Fibroblast of villous mesenchyme (primary cell): ENCODE measurements at places on chromosomes 3 and 15. TPM values are rescaled to one million over a fixed set of nuclear protein-coding genes. Genes with fewer than 3 reads are reported as not detected.

GRCh38 chr15:62828364-62828763, 214.2 kb upstream of the TPM1 start:
- DNase-seq: peak; percentile 37

GRCh38 chr3:187318819-187319616, 27.5 kb upstream of the MASP1 start:
- peak; percentile 78 for DNase-seq

DNA sequence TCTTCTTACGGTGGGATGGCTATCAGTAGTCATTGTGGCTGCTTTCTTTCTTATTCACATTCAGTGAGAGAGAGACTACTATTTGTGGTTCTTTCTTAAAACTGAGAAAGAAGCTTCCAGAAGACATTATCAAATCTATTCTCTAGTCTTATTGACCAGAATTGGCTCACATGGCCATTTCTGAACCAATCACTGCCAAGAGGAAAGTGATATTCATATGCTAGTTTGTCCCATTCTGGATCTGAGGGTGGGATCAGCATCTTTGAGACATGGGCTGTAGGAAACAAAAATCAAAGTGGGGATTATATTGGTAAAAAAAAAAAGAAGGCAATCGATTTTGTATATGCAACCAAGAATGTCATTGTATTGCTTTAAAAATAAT, 106.4 kb upstream of the RASGRP1 start:
- no peak for DNase-seq

NR2E3 gene
- 0.86 and 0.97 TPM in 2 replicates for total RNA-seq

DNA sequence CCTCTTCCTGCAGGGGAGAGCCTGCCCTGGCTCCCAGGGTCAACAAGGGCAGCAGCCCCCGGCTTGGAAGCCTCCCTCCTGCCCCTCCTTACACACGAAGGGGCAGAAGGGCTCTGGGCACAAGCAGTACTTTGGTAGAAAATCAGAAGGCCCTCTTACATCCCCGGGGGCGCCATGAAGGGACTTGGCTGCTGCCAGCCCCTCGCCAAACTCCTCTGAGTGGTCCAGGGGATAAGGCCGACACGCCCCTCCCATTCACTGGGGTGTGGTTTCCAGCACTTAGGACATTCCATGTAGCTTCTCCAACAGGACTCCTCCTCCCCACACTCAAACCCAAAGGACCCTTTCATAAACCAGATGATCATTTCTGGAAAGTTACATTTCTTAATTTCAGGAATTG, 1.2 kb upstream of the ST8SIA2 start:
- no peak for DNase-seq

GOLGA8G gene
- total RNA-seq: not detected in 2 replicates

GRCh38 chr15:88454236-88454635, 13.0 kb downstream of the MRPL46 start:
- DNase-seq: no peak

ZBTB47 gene
- 25.4 and 25.9 TPM in 2 replicates for total RNA-seq

- no peak for DNase-seq
These were observed 373.8 kb upstream of the PROK2 start for GRCh38 chr3:72158639-72159326.

DNA sequence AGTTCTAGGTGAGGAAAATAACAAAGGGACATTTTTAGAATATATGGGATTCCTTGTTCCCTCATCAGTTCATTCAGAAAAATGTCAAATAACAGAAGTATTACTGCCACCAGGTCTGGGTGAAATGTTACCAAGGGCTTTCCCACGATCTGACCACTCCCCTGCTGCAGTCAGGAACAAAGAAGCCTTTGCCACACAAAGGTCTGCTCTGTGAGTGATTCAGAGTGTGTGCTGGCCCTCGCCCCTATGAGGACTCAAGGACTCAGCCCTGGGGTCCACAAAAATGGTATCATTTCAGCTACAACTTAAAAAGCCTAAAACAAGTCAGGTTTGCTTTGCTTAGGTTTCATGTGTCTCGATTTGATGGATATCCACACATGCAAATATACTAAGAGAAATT, 5.0 kb downstream of the MKRN3 start:
- no peak for DNase-seq

KPNA4 gene
- total RNA-seq: 36.4 and 61.3 TPM in 2 replicates

NEK11 gene
- total RNA-seq: 7.7 and 10.4 TPM in 2 replicates

DNA sequence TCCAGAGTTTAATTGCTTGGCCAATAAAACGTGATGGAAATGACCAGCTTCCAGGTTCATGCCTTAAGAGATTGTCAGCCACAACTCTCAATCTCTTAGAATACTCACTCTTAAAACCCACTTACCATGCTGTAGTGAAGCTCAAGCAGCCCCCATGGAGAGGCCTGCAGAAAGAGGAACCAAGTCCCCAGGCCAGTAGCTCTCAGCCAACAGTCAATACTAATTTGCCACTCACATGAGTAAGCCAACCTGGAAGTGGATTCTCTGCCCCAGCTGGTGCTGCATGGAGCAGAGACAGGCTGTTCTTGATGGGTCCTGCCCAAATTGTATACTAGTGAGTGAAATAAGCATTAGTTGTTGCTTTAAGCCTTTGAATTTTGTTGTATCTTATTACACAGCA, 155.9 kb downstream of the OXSM start:
- no peak for DNase-seq

DNA sequence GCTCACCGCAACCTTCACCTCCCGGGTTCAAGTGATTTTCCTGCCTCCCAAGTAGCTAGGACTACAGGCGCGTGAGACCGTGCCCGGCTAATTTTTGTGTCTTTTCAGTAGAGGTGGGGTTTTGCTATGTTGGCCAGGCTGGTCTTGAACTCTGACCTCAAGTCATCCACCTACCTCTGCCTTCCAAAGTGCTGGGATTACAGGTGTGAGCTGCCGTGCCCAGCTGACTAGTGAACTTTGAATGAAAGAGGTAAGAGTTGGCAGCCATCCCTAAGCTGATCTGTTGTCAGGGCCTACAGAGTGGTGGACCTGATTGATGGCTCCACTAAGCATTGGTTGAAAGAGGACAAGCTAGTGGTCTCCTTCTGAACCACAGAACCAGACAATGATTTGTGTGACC, 15.3 kb downstream of the PXK start:
- no peak for DNase-seq

DNA sequence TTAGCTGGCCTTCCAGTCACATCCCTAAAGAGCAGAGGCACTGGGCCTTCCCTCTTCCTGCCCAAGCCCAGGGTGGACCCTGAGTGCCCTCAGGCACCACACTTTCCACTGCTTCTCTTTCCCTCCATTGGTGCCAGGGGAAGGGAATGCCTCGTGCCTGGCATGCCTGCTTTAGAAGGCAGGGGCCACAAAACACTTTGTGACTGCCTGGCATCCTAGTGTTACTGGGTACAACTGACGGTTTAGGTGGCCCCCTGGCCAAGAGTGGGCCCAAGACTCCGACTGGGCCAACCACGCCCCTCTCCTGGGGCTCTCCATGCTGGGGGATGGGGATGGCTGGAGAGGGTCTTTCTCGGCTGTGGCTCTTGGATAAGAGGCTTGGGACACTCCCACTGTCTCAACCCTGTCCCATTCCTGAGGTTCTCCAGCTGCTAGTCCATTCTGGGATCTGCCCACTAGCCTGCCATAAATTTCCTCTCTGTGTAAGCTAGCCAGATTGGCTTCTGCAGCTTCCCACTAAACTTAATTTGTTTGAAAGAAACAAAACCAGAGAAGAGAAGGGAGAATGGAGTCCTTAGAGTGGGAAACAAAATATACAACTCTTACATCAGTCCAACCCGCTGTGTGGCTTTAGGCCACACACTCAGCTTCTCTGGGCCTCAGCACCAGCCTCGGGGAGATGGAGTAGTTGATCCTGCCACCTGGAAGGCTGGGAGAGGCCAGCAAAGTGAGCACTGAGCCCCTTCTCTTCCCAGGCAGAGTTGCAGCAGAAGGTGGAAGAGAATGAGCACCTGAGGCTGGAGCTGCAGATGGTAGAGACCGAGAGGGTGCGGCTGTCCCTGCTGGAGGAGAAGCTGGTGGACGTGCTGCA, 24.1 kb upstream of the GP9 start:
- no peak for DNase-seq

GRCh38 chr15:70194266-70194665, 96.5 kb upstream of the TLE3 start:
- no peak for DNase-seq

GRCh38 chr3:67737906-67738865, 83.8 kb upstream of the SUCLG2 start:
- DNase-seq: no peak

DNA sequence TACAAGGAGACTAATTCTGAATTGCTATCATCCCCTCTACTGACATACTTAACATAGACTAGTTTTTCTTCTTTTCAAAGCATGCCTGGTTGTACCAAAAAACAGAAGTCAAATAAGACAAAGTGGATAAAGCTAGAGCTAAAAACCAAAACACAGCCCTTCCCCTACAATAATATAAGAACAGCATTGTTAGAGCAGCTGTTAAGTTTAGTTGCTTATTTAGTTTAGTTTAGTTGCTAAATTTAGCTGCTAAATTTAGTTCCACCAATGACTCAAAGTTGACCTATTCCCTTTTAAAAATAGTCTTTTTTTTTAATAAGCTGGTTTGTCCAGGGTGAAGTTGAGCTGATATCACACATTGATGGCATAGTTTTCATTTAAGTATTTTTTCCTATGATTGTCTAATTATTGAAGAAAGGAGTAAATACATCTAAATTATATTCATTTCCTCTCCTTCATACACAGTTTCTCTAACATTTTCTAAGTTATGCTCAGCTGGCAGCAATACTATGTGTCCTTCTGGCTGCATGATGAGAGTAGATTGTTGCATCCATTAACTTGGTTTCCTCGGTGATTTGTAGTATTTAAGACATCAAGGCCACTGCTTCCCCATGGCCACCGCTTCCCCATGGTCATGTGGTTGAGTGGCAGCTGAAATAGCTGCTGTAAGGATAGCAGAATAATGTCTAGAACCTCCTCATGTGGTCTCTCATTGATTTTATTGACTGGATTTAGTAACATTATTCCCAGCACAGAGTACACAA, 718.6 kb upstream of the NECTIN3 start:
- DNase-seq: no peak

DNA sequence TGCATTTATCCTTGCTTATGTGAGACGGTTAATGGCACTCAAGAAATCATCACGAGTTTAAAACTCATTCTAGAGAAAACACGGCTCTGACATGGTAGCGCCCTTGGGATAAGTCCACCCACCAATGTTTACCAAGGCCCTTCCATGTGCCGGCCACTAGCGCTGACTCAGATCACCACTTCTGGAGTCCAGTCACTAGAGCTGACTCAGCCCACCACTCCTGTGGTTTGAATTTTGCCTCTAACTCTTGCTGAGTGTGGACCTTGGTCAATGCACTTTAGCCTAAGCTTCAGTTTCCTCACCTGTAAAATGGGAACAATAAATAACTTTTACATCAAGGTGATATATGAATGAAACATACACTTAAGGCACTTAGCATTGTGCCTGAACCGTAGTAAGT, 358.4 kb upstream of the PROK2 start:
- no peak for DNase-seq

DNA sequence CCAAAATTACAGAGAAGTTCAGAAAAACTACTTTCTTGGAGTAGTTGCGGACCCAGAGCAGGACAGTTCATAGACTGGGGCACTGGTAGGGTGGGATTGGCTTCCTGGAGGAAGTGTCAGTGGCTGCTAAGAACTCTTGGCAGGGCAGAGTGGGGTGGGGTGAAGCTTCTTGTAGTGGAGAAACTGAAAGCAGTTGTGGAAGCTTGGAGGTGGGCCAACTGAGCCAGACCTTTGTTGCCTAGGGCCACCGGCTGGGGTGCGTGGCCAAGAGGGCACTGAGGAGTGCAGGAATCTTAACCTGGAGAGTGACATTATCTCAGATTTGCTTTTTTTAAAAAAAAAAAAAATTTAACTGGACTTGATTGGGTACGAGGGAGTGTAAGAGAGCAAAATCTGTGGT, 3.1 kb downstream of the KAT2B start:
- DNase-seq: peak; percentile 71

DNA sequence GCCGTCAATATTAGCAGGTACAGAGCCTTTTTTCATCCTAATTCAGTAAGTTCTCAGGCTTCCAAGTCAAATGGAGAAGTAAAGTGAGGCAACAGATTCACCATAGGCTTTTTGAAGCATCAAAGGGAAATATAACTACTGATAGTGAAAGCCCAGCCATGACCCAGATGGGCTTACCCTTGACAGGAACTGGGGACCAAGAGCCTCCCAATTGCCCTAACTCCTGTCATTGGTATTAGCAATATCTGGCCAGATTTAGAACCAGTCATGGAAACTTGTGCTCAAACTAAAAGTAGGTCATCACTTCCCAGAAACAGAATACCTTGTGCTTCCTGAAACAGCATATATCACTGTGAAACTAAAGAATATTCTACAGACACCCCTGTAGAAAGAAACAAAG, 33.0 kb downstream of the NME9 start:
- no peak for DNase-seq

CCRL2 gene
- total RNA-seq: 0.64 and 2.2 TPM in 2 replicates

- no peak for DNase-seq
These were observed 61.6 kb downstream of the SAMMSON start for GRCh38 chr3:70061096-70061495.

WDR49 gene
- under 0.01 and 0.32 TPM in 2 replicates for total RNA-seq

DNA sequence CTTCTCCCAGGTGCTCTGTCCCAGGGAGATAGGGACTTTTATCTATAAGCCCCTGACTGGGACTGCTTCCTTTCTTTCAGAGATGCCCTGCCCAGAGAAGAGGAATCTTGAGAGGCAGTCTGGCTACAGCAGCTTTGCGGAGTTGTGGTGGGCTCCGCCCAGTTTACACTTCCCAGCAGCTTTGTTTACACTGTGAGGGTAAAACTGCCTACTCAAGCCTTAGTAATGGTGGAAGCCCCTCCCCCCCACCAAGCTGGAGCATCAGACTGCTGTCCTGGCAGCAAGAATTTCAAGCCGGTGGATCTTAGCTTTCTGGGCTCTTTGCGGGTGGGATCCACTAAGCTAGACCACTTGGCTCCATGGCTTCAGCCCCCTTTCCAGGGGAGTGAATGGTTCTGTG, 253.8 kb upstream of the ARL6 start:
- no peak for DNase-seq

GOLGA6A gene
- not detected in 2 replicates for total RNA-seq

- DNase-seq: no peak
These were observed 58.9 kb downstream of the MYO1E start for GRCh38 chr15:59313641-59314332.
